ENCODE measurements at places on chromosomes 3 and 15.

DNA sequence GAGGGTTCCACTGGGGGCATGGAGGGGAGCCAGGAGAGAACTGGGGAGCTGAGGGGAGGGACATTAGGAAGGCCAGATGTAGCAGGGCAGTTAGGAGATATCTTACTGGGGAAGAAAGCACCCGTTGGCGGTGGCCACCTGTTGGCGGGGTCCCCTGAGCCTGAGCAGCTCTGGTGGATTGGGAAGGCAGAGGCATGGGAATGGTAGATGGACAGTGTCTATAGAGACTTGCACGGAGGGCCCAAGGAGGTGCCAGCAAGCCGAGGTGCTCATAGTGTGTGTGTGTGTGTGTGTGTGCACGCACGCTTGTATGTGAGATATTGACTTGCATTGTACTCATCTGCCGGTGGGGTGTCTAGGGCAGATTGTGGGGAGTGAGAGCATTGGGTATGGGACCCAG lies 179.0 kb downstream of the APBA2 start:
- no peak for DNase-seq

- DNase-seq: no peak
Observed at GRCh38 chr3:71214797-71215196, 368.7 kb downstream of the FOXP1 start.

DNA sequence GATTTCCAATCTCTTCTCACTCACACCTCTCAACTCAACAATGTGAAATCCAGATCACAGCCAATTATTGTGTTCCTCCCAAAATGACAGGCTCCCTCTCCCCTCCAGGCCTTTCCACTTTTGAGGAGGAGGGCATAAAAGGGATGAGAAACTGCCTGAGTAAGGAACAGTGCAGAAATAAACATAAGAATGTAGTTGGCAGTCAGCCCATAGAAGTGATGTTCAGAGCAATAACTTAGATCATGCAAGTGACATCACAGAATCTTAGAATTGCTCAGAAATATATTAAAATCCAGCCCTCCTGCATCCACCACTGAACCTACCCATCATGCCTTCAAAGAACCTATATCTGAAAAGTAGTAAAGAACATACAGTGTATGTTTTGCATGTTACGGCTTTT lies 299.4 kb upstream of the GADL1 start:
- no peak for DNase-seq

- DNase-seq: no peak
Observed at GRCh38 chr15:83545804-83546511, 98.8 kb downstream of the SH3GL3 start.

DNA sequence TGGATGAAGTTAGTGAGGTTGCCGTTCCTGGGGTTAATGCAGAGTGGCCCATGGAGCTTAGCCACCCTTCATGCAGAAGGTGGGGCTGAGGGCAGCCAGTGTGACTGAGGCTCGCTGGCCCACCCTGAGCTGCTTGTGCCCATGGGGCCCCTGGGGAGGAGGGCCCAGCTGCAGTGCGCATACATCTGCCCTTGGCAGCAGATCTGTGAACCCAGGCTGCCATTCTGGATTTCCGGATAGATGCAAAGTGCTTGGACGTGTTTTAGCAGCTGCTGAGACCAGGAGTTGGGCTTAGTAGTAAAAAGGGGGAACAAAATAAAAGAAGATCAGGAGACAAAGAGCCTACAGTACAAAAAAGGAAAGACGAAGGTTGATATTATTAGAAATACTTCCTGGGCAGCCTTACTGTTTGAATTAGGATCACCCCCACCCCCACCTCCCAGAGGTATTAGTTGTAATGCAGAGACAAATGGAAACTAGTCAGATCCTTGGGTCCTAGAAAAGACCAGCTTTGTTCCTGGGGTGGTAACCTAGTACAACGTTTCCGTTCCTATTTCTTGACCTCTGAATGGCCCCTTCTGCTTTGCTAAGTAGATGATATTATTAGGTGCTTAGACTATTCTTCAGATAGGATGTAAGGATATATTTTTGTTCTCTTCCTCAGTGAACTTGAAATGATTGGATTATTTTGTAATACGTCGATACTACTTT lies 70.2 kb downstream of the IGF1R start:
- DNase-seq: no peak

DNA sequence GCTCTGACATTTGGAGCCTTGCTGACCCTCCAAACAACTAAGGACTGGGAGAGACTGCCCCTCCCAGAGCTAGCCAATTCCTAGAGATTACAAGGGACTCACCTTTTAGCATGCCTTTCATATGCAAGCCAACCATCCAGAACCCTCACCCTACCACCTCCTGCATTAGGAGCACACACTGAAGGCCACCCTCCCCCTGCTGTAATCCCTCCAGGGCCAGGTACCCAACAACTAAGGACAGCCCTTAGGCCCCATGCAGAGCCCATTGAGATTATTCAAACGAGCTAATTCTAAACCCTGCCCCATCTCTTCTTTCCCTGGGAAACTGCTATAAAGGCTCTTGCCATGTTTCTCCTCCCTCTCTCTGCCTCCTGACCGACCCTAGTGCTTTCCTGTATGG lies 352.6 kb downstream of the ERC2 start:
- DNase-seq: no peak

DNA sequence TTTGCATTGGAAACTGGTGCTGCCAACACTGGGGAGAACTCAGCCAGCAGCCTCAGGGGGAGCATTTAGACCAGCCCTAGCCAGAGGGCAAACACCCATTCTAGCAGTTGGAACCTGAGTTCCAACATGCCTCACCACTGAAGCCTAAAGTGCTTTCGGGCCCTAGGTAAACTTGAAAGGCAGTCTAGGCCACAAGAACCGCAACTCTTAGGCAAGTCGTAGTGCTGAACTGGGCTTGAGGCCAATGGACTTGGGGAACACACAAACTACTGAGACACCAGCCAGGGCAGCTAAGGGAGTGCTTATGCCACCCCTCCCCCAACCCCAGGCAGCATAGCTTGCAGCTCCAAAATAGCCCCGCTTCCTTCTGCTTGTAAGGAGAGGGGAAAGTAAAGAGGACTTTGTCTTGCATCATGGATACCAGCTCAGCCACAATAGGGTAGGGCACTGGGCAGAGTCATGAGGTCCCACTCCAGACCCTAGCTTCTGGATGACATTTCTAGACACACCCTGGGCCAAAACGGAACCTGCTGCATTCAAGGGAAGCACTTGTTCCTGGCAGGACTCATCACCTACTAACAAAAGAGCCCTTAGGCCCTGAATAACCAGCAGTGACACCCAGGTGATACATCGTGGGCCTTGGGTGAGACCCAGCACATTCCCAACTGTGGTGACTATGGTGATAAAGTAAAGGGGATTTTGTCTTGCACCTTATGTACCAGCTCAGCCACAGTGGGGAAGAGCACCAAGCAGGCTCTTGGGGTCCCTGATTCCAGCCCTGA lies 37.3 kb upstream of the TEX9 start:
- no peak for DNase-seq

GRCh38 chr3:122389197-122389596 lies 5.2 kb downstream of the FAM162A start:
- no peak for DNase-seq

DNA sequence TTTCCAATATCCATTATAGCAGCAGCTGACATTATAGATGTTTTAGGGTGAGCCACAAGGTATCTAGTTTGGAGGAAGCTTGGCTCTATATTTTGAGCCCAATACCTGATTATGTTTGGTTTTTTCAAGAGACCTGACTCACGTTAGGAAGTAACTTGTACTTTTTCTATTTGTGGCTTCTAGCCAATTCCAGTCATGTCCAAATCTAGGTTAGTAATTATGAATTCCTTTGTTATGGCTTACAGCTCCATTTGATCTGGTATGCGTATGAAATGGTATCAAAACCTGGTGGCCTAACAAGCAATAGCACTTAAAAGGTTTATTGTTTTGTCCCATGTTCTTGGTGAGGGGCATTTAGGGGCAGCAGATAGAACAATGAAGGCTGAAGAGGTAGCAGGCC lies 115.9 kb downstream of the TOP2B start:
- DNase-seq: no peak

GRCh38 chr3:115681736-115682135 lies 58.4 kb downstream of the GAP43 start:
- DNase-seq: no peak

- no peak for DNase-seq
Observed at GRCh38 chr15:25893596-25893995, 30.5 kb upstream of the ATP10A start.

DNA sequence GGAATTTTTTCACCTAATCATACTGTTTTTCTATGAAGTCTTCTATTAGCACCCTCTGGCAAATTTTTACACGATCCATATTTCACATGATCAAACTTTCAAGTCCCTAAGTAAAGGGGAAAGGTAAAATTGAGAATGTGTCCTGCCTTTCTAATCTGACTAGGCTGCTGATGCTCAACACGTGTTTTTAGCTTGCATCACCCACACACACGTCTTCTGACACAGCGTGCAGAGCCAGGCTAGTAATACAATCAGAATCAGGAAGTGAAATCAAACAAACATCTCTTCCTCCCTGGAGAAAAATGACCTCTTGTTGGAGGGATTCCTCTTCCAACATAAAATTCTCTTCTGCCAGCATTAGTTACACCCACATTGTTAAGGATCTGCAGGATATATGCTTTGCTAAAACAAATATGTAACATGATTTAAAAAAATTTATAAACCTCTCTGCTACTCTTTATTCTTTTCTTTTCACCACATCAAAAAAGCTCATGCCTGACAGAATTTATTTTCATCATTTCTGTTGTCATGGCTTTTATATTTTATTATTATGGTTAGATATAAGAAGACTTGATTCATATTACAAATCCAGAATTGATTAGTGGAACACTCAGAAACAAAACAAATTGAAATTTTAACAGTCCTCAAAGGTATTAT lies 122.4 kb downstream of the RAP2B start:
- no peak for DNase-seq

- DNase-seq: no peak
Observed at GRCh38 chr3:183937601-183938286, 53.1 kb upstream of the PARL start.

DNA sequence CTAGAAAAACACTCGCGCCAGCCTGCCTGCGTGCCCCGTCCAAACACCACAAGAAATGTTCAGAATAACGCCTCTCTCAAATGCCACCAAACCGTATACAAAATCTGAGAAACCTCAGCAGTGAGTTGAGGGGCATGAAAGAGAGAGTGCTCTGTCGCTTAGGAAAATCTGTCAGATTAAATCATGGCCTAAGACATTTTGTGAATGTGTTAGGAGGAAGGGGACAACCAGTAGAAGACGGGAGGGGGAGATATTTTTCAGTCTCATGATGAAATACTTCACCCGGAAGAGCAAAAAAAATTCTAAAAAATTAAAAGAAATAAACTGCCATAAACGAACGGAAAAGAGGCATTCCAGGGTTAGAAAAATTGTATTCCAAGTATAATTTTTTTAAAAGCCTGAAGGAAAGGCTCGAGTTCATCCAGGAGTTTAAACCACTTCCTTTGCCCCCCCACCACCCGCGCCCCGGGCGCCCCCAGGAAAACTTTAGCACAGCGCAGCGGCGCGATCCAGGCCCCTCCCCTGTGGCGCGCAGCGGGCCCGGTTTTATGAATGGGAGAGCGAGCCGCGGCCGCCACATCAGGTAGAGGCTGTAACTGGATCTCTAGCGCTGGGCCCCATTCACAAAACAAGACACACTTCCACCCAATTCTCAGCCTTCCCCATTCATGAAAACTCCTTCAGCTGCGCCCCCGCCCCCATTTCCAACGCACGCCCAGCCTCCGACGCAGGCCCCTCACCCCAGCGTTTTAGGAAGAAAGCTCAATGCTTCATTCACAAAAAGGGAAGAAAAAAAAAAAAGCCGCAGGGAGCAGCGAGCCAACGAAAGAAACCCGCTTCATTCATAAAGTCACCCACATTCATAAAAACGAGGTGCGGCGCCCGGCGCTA lies 1.4 kb downstream of the ETV5 start:
- peak; percentile 71 for DNase-seq

GRCh38 chr3:76083992-76084391 lies 298.6 kb upstream of the ZNF717 start:
- no peak for DNase-seq

- no peak for DNase-seq
Observed at GRCh38 chr3:43797794-43798193, 107.1 kb downstream of the ABHD5 start.

DNA sequence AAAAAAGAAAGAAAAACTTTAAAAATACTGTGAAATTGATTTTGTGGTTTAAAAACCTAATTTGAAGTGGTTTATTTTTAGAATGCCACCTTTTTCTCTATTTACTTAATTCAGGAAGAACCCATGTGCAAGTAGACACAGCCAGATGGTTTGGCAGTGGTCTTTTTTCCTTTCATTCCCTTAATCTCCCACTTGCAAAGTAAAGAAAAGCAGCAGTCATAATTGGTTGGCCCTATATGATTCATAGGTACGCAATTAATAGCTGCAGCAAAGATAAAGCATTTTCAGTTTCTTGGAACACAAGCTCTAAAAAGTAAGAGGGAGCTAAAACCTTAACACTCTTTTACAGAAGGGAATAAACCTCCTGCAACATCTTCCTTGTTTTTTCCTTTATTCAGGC lies 115.3 kb downstream of the MECOM start:
- no peak for DNase-seq

- DNase-seq: no peak
Observed at GRCh38 chr3:193693774-193694173, 100.8 kb downstream of the OPA1 start.

DNA sequence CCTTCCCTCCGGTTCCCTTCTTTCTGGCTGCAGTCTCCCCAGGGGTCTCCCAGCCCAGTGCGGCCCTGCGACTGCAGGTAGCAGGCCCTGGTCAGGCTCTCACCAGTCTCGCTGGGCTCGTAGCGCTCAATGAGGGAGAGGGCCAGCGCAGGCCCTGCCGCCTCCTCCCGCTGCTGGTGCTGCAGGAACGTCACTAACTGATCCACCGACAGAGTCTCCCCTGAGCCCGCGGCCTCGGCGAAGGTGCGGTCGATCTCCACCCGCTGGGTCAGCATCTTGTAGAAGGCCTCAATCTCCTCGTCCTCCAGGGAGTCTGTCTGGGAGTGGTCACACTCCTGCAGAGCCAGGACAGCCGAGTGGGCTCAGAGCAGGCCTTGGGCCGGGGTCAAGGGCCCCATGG lies 18.3 kb downstream of the PLCD1 start:
- no peak for DNase-seq

GRCh38 chr15:98878862-98879261 lies 128.7 kb downstream of the PGPEP1L start:
- no peak for DNase-seq

DNA sequence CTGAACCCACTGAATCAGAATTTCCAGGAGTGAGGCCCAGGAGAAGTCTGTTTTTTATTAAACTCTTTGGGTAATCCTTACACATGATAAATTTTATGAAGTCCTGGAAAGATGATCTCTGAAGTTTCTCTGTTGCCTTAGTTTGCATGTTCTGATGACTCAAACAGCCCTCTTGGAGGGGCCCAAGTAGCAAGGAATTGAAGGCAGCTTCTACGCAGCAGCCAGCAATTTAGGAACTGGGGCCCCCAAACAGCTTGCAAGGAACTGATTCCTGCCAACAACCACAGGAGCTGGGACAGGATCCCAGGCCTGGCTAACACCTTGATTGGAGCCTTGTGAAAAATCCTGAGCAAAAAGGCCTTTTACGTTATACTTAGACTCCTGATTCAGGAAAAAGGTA lies 5.4 kb upstream of the ACP3 start:
- DNase-seq: no peak

Measured in activated CD8-positive, alpha-beta memory T cell treated with anti-CD3 and anti-CD28 coated beads for 24 hours (primary cell).